ENCODE measurements at places on chromosomes 4 and X.

DNA sequence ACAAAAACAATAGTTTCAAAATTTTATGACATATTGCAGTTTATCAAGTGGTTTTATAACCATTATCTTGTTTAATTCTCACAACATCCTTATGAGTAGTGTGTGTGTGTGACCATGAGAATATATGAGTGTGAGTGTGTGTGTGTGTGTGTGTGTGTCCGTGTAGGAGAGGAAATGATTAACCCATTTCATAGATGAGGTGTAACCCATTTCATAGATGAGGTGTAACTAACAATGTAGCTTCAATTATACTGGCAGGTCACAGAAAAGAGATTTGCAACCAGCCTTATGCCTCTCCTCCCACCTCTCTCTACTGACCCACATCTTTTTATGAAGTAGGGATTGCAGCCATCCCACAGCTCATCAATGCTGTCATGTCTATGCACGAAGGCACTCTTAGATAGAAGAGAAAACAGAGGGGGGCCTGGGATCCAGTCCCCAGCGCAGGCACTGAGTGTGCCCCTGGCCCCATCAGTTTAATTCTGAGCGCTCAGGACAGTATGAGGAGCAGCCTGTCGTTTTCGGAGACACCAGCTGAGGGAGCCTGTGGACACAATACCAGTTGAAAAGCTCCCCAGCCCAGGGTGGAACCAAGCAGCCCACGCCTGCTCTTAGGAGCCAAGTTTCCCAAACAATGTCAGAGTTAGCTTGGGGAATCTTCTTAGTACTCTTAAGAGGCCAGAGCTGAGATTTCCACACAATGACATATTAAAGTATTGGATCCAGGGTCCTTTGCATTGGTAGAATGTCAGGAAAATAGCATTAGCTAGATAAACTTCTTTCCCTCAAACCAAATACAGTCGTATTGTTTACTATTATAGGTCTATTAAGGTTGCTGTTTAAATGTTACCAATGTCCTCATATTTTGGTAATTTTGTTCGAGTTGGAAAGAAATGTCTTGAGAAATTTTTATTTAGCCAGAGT lies 88.6 kb downstream of the PALLD start:
- no peak for DNase-seq

GRCh38 chr4:26474551-26474950 lies 15.7 kb downstream of the CCKAR start:
- no peak for DNase-seq

- no peak for DNase-seq
Observed at GRCh38 chr4:99276417-99276816, 14.4 kb downstream of the ADH1A start.

- no peak for DNase-seq
Observed at GRCh38 chr4:128830906-128831503, 21.5 kb downstream of the JADE1 start.

DNA sequence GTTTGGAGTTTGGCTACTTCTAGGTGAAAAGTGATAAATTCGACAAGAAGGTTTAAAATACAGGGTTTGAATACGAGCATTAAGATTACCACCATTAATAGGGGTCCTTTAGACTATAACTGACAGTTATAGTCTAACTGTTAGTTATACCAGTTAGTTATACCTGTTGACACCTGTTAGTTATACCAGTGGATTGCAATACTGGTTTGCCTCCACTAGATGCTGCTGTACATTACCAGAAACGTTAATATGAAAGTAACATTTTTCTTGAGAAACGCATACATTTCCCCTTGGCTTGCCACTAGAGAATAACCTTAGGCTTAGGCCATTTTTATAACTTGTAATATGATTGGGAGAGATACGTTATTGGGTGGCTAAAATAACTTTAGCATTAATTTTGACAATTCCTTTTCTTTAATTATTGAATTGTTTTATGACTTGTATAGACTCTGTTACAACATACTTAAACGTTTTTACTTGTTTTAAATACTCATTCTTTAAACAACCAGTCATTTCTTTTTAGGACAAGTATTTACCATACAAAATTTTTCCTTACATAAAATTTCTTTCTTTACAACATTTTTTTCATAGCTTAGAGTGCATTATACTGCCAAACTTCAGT lies 911.2 kb downstream of the FSTL5 start:
- DNase-seq = peak; percentile 6

- DNase-seq = no peak
Observed at GRCh38 chr4:167232805-167233684, 1.2 kb downstream of the SPOCK3 start.

DNA sequence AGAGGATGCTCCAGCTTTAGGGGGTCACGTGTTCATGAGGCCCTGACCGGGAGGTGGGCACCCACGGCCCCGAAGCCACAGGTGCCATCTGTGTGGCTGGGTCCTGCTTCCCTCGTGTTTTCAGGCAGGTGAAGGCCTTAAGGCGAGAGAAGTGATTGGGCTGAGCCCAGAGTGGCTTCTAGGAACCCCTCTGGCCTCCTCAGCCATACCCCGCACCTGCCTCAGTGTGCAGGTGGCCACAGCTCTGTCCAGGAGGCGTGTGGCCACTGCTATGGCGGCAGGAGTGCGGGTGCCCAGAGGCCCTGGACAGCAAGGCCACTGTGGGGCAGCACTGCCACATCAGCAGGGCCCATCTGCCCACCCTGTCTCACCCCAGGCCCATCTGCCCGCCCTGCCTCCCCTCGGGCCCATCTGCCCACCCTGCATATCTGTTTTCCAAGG lies 25.0 kb downstream of the NKX1-1 start:
- DNase-seq = no peak

DNA sequence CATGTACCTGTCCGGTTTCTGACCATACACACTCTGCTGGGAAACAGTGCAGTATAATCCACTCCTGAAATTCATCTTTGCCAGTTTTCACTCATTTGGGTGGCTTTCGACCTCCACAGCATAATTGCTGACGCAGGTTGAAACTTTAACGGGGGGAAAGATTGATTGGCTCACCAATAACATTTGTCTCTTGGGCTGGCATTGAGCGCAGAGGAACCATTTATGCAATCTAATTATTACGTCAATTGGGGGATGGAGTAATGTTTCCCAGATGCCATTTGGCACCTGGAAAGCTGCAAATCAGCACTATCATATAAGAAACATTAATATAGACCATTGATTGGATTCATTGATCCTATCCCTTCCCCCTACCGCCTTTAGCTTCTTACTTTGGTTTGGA lies 24.1 kb upstream of the ARHGAP36 start:
- no peak for DNase-seq

- no peak for DNase-seq
Observed at GRCh38 chr4:189060104-189060503, 880.6 kb upstream of the FRG1 start.

- DNase-seq = no peak
Observed at GRCh38 chr4:158169931-158170690, 2.7 kb downstream of the GASK1B start.

GRCh38 chrX:123771449-123772064 lies 38.7 kb upstream of the THOC2 start:
- DNase-seq = no peak

DNA sequence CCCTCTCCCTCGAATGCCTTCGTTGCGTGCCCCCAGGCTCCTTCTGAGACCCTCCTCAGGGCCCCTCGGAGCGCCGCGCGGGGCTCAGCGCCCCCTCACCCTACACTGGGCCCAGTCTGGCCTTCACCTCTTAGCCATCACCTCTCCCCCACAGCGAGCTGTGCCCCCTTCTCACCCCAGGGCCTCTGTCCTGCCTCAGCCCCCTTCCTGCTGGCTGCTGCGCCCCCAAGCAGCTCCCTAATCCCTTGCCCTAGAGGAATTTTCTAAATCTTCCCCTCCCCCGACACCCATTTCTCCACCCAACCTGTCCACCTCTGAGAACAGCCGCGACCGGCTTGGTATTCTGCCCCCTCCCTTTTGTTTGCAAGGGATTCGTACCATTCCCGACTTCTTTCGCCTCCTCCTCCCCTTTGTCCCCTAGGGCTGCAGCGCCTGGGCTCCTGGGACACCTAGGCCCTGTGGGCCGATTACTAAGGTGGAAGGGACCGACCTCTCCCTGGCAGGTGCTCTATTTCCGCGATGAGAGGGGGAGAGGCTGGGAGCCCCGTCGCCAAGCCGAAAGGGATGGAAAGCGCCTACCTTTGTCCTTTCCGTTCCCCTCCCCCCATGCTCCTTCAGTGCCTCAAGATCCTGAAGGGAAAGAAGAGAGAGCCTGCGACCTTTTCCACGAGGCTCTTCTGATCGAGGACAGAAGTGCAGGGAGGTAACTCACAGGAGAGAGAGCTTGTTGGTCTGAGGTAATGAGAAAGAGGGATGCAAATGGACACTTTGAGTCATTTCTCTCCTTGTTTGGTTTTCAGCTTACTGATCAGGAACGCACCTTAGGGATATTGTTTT lies 10.9 kb downstream of the DLG3 start:
- no peak for DNase-seq

- no peak for DNase-seq
Observed at GRCh38 chr4:18930487-18930886, 908.9 kb upstream of the LCORL start.

DNA sequence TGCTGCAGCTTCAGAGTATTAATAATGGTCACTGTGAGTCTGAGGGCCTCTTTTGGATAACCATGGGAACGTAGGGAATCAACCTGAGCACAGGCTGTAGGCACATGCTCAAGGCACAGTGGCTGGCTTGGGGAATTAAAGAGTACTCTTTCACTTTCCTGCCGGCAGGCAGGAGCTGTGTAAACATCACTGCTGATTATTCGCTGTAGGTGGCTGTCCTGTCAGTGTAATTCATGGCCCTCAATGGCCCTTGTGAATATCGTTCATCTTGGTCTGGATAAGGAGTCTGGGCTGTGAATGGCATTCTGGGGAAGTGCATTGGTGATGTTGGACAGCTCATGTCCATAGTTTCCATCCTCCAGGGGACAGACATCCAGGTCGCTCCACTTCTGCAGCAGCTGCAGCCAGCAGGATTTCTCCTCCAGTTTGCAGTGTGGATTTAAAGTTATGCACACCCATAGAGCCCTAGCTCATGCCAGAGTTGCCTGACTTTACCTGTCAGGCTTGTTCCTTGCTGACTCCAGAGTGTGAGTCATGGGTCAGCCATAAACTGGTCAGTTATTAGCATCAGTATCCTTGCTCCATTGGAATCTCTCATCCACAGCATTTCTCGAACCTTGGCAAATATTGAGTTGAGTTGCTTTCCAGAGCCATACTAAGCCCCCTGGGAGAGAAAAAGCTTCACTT lies 43.0 kb downstream of the C4orf33 start:
- DNase-seq = no peak

DNA sequence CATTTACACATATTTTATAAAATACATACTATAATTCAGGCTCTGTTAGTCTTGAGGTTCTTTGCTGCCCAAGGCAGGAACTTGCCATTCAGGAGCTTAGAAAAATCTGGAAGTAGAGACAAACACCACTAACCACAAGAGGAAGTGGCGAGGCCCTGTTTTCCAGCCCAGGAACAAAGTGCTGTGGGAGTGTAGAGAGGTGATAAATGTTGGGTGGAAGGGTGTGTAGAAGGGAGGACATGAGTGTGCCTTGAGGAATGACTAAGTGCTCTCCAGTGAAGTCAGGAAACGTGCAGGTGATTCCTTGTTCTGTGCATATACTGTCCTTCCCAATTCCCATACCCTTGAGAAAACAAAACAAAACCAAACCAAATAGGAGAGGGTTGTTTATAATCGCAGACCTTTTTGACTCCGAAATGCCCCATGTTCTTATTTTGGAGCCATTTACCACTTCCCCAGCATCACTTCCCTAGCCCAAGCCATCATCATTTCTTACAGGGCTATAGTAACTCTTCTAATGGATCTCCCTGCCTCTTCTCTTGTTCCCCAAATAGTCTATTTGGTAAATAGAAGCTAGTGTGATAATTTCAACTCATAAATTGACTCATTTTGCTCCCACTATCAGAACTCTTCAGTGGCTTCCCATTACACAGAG lies 83.2 kb downstream of the GPAT3 start:
- DNase-seq = no peak

GRCh38 chrX:140697618-140698017 lies 11.9 kb upstream of the LINC00632 start:
- DNase-seq = no peak

GRCh38 chr4:634599-634985 lies 9.2 kb downstream of the PDE6B start:
- no peak for DNase-seq

DNA sequence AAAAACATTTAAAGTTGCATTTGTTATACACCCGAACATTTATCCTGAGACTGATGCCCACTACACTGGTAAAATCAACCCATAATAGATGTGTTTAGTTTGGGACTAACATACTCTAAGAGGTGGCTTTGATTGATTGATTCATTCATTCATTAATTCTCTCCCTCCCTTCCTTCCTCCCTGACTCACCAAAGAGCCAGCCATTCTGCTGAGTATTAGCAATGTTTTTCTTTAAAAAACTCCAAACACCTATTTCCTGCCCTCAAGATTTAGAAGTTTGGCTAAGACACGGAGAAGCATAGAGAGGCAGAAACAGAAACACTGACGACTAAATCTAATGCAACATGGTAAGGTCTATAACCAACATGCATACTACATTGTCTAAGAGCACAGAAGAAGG lies 88.9 kb downstream of the RASL11B start:
- DNase-seq = no peak

DNA sequence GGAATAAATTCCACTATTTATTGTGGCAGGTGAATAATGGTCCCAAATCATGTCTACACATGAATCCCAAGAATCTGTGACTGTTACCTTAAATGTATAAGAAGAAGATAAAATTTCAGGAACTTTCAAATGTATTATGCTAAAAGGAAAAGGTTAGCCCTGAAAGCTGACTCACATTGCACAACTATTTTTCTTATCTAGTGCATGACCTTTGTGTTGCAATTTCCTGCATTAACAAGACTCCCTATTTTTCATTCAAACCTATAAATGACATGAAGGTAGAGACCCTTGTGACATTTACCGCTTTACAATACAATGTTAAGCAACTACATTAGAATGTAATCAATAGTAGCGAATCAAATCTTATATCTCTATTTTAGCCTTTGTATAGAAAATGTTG lies 36.7 kb downstream of the UBQLN2 start:
- no peak for DNase-seq

- DNase-seq = no peak
Observed at GRCh38 chrX:14776901-14777300, 96.0 kb downstream of the FANCB start.

DNA sequence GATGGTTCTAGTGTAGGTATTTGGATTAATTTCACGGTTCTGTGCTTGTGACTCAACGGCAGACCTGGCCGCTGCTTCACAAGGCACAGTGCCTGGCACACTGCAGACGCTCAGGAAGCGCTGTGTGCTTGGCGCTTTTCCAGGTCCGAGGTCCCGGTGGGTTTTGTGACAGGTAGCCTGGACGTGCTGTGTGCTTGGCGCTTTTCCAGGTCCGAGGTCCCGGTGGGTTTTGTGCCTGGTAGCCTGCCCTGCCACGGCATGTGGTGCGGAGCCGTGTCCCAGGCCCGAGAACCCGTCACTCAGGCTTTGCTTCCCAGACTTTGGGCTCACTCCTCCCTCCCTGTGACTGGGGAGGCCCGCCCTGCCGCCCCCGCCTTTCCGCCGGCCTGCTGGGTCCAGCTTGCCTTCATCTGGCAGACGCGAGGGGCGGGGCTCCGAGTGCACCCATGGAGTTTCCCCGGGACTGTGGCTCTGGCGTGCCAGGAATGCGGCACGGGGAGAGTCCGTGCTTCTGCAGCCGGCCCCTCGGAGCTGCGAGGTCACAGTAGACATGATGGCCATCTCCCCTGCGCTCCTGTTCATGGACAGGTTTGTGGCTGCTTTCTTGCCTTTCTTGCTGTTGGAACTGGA lies 44.2 kb downstream of the TBC1D14 start:
- DNase-seq = no peak
